WTC11 (cell line): ENCODE measurements at places on chromosomes 7 and 10. TPM values are rescaled to one million over a fixed set of nuclear protein-coding genes. Genes with fewer than 3 reads are reported as not detected.

Gene BMPER
- total RNA-seq = 1.8 to 2.8 TPM (median 1.9 TPM) in 3 replicates

DNA sequence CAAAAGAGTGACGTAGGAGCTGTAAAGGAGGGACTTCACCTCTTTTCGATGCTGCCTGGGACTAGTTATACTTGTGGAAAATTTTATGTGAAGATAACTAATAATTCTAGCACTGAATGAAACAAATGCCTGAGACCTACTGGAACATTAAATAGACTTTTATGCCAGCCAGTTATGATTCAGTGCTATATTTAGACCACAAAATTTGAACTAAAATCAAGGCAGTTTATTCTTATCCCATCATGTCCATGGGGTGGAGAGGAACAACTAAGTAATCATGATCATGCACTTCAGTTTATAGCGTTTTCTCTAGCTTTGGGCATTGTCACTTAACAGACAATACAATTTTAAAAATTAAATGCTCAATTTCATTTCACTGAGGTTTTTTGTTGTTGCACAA lies 76.7 kb downstream of the ZEB1 start:
- H3K27me3 ChIP-seq = no peaks in the 10 kb centered on the region
- H3K36me3 ChIP-seq = no peaks in the 10 kb centered on the region
- peaks cover 16% of the 10 kb centered on the region for H3K4me1 ChIP-seq
- H3K4me3 ChIP-seq = no peak overlapping the region
- no peak overlapping the region for H3K27ac ChIP-seq

DNA sequence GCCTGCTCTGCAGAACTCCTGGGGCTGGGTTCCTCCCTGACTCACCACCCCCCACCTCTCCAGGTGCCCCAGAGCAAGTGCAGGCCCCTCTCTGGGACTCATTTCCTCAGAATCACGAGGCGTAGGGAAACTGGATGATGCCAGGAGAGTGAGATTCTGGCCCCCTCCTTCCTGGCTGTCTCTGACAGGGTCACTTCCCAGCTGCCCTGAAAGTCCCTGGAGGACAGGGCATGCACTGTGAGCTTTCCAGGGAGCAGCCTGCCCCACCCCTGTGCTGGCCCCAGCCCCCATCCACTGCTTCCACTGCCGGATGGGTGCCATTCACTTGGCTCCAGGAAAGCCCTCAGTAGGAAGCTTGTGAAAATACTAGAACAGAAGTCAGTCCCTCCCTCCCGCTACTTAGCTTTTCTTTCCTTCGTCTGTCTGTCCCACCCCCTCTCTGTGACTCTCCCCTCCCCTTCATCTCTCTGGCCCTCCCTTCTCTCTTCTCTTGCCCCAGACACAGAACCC lies 10.4 kb downstream of the TACR2 start:
- peak overlapping the region; percentile 68 for H3K27ac ChIP-seq
- H3K36me3 ChIP-seq = peaks cover 23% of the 10 kb centered on the region
- H3K27me3 ChIP-seq = peaks cover 7% of the 10 kb centered on the region
- no peak overlapping the region for H3K4me3 ChIP-seq
- peak; percentile 32 for DNase-seq

DNA sequence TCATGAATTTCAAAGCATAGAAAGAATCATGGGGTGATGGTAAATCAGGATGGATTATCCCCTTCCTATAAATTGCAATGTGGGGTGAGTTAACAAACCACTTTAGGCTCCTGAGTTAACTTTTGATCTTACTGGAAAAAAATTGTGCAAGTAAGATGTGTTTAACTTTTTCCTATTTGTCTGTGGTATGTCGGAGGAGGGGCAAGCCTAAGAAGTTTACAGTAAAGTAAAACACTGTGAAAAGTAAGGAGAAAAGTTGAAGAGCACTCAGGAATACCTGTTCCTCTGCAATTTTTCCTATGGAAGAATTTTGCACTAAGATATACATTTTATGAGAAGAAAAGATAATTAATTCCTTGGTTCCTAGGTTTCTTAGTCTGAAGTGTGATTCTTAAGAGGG lies 44.4 kb downstream of the IFIT5 start:
- H3K36me3 ChIP-seq = no peaks in the 10 kb centered on the region
- no peaks in the 10 kb centered on the region for H3K4me1 ChIP-seq
- H3K4me3 ChIP-seq = no peak overlapping the region
- DNase-seq = no peak
- H3K27me3 ChIP-seq = no peaks in the 10 kb centered on the region

DNA sequence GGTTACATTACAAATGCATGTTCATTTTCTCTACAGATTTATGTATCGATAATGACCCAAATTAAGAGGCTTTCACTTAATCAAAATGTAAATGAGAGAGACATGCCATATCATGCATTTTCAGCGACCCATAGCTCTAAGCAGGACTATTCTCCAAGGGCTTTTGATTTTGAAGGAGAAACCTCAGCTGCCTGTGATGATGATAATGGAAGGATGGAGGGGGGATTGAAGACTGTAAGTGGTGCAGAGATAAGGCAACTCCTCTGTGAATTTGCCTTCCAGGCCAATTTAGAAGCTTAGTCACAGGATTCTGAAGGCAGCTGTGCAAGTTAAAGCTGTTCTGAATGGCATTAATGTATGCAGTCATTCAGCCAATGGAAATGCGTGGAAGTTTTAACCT lies 8.3 kb downstream of the VSTM2A start:
- H3K4me1 ChIP-seq = peaks cover 11% of the 10 kb centered on the region
- no peak for DNase-seq
- peaks cover 11% of the 10 kb centered on the region for H3K27me3 ChIP-seq
- H3K27ac ChIP-seq = no peak overlapping the region
- H3K4me3 ChIP-seq = no peak overlapping the region

Gene MMRN2
- 1.7 to 2.8 TPM (median 2.4 TPM) in 3 replicates for total RNA-seq

Gene SH2B2
- 14.7 to 16.5 TPM (median 15.9 TPM) in 3 replicates for total RNA-seq

Gene SPDYE5
- not detected in 3 replicates for total RNA-seq

Gene PAX2
- 0.09 to 0.21 TPM in 2 of 3 replicates, not detected in the other for total RNA-seq

DNA sequence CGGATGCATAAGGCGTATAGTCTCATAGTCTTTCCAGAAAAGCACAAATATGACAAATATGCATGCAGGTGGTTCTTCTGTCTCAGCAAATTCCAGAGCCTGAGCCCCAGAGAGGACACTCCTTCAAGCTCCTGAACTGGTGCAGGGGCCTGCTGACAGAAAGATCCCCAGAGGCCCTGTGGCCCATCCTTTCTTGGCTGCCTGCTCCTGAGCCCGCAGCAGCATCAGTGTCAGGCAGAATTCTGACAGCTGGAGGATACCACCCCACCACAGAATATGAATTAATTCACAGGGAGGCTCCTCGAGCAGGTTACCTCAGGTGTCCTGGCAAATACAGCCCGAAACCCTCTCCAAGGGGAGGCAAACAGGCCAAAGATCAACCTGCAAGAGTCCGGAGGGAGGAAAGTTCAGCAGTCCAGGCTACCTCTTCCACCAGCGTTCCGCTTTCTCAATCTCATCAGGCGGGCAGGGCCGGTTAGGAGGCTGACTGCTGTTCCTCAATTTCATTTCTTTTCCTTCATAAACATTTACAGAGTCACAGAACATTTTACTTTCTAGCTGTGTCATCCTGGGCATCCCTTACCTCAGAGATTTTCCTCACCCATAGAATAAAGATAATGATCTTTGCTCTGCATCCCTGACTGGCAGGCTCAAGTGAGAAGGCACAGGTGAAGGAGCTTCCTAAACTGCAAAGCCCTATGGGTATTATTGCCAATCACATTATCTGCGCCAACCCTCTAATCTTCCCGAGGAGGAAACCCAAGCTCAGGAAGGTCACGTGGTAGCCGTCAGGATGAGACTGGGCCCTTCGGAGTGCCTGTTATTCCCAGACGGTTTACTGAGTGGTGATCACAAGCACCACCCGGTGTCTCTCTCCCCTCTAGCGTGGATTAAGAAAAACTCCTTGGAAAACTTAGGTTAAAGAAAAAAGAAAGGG lies 1.4 kb downstream of the DNAJB12 start:
- peaks cover 3% of the 10 kb centered on the region; the same call in 1 of the 2 replicates for H3K36me3 ChIP-seq
- H3K27me3 ChIP-seq = no peaks in the 10 kb centered on the region
- no peak for DNase-seq
- peak overlapping the region; percentile 99 for H3K27ac ChIP-seq
